ENCODE measurements at places on chromosomes 12 and 14.

DNA sequence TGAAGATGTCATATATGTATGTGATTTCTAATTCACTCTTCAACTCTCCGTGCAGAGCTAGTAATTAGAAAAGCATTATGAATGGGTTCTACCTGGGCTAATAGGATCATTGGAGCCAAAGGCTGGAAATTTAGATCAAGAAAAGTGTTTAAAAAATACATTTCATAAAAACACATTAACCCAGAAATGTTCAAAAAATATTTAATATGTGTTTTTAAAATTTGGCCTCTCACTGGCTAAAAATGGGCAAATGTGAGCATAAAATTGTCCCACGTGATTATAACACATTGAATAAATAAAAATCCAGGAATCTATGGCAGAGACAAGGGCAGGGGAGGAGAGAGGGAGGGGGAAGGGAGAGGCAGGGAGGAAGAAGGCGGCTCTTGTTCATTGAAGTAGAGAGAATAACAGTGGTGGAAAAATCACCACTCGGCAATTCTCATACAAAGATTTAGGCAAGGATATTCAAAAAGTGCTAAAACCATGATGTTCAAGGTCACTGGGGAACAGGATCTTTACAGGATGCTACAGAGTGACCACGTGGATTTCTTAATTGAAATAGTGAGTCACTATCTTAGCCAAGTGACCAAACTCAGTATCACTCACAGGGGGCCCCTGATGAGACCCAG, 38.8 kb downstream of the FBXO21 start:
- peak; percentile 13 for DNase-seq

DNA sequence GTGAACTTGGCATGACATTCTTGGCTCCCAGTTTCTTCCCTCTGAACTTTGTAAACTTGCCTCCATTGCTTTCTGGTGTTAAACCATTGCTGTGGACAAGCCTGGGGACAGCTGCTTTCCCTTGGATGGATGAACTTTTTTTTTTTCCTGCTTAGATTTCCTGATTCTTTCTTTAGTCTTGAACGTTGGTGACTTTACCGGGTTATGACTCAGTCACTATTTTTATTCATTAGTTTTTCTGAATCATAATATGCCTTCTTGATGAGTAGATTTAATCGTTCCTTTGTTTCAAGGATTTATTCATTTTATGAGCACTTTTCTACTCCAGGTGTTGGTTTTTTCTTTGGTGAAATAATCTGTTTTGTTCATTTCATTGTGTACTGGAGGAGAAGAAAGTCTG, 155.0 kb upstream of the RTL1 start:
- peak; percentile 62 for DNase-seq

DNA sequence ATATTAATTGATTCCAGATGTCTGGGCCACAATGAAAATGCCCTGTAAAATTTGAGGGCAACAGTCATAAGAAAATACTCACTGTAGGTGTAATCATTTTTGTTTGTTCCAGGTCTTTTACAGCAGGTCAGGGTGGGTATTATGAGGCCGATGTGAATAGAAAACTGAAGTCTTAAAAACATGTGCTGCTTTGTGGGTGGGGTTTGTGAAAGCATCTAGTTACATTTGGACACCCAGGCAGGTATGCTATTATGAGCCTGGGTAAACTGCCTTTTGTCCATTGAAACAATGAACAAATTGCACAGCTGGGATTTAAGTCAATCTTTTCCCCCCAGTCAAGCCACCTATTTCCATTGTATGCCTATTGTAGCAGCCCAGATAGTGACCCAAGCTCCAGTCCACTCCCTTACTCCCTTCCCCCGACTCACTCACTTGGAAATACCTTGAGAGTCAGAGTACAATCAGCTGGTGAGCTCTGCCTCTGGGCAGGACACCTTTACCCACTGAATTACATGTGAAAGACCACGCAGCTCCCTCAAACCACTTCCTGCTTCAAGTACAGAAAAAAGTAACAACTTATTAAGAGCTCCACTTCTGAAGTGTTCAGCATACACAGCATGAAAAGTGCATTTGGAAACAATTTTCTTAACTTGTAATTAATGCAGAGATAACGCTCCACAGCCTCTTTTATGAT, 1.8 kb downstream of the IGF1 start:
- peak; percentile 29 for DNase-seq

DNA sequence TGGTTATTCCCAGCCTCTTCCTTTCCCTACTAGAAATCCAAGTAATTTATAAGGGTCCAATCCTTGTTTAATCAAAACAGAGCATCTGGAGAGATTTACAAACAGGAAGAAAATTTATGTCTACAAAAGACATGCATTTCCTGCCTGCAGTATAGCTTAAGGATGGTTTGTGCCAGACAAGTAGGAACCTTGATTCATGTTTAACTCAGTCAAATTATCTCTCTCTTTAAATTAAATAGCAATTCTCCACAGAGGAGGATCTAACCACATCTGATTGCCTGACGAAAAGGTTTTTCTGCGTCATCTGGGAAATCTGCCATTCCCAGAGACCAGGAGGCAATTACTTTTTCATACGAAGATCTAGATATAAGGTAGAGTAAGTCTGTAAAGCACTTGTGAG, 105.2 kb downstream of the ZFC3H1 start:
- DNase-seq, result peak; percentile 59

DNA sequence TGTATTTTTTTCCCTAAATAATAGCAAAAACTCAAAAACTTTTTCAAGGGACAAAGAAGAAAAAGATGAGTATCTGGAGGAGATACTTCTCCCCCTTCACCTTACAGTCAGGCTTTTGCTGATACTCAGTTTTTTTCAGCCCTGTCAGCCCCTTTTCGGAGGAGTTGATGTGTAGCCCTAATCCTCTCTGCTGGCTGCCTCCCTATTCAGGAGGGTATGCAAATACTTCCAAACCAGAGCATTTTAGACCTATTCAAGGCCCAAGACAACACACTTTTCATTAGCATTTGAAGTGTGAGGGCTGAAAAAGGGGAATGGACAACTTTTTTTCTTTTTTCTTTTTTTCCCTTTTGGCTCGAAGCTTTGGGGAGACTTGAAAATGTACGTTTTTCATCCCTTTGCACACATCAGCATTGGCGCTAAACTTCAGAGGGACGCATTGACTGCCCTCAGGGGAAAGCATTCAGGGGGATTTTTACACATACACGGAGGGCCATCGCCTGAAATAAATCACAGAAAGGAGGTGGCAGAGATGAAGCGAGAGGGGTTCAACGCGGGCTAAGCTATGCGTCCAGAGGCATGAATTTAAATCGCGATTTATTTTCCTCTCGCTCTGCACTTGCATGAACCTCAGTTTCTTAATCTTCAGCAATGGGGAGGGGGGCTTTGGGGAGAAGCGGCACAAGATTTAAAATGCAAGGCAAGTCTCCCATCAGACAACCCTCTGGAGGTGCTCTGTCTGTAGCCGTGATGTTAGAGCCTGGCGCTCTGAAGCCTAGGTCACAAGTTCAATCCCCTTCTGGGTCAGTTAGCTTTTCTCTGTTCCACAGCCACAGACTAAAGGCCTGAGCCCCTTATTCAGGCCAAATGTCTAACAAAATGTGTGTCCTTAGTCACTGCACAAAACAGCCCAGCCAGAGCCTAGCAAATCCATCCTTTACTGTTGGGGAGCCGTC, 86.3 kb downstream of the ASCL1 start:
- DNase-seq, result no peak

DNA sequence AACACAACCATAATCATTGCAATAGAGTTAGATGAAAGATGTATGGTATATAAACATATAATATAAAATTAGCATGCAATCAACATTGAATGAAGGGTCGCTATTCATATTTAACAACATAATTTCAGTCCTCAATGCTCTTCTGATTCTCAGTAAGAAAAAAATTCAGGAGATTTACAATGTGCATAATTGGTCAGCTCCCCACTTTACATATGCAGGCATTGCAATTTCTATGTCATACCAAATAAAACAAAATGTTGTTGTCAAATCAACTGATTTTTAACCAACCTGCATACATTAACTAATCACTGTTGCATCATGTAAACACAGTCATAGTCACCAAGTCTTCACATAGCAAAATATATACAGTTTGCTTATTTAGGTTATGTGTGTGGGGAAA, 5.2 kb upstream of the SLCO1A2 start:
- no peak for DNase-seq

- DNase-seq, result no peak
Measured at GRCh38 chr12:53279888-53280498, 11.9 kb downstream of the ESPL1 start.

DNA sequence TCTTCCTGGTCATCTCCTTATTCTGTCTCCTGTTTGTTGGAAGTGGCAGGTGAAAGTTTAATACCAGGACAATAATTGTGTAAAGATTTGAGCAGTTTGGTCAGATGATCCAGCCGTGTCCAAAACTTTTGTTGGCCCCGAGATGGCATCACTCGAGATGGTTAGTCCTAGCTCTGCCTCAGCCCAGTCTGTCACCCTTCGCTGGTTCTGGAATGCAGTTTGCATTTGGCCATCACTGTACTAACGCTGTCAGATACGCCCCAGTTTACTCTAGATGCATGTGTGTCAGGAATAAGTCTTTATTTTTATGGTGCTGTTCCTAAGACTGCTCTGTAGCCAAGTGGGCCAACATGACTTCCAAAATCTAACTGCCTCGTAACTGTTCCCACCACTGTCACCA, 79.6 kb downstream of the MOK start:
- no peak for DNase-seq

DNA sequence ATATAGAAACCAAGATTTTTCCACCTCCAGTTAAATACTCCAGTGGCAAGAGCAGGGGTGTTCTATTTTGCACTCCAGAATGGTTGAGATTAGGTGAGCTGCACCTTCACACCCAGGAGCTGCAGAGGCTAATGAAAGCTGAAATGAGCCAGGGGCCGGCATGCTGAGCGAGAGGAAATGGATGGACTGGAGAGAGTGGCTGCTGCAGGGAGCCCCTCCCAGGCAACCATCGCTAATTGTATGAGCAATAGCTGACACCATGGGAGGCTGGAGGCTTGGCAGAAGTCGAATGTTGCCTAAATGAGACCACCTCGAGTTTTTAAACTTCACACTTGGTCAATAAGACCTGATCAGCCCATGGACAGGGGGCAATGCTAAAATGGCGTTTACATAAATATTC, 301.8 kb upstream of the TMPO start:
- DNase-seq, result no peak

DNA sequence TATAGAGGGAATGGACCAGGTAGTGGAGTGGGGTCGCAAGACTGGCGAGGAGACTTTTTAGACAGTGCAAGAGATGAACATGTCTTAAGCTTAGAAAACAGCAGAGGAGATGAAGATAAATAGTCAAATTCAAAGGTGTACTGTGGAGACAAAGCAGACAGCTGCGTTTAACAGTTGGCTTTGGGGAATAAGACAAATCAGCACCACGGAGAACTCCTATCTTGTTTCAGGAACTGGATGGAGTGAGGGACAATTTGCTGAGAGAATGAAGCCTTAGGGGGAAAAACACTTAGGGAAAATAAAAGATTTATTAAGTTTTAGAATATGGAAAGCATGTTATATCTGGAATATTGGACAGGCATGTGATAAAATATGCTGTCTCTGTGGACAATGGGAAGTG, 458.8 kb downstream of the GLT1D1 start:
- DNase-seq, result no peak
